ENCODE measurements at places on chromosomes 1 and 21.

- DNase-seq: no peak
Measured at GRCh38 chr1:90710579-90711536, 6.2 kb downstream of the BARHL2 start.

- no peak for DNase-seq
Measured at GRCh38 chr1:121566346-121566745, 381.6 kb downstream of the SRGAP2C start.

DNA sequence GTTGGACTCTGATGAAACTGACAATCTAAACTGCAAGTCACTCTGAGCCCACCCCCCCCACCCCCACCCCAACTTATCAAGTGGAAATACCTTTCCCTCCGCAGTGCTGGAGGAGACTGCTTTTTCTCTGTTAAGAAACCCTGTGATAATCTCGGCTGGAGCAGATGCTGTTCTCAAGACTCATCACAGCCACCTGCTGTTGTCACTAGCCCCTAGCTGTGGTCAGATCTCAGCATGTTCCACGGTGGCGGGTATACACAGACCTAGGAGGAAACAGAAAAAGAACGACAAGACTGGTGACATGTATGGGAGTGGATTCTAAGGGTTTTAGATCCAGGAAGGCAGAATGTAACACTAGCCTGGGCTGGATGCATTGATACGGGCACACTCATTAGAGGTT, 2.3 kb downstream of the ACTL8 start:
- DNase-seq: no peak

- no peak for DNase-seq
Measured at GRCh38 chr1:218324226-218324580, 20.9 kb upstream of the TGFB2 start.

DNA sequence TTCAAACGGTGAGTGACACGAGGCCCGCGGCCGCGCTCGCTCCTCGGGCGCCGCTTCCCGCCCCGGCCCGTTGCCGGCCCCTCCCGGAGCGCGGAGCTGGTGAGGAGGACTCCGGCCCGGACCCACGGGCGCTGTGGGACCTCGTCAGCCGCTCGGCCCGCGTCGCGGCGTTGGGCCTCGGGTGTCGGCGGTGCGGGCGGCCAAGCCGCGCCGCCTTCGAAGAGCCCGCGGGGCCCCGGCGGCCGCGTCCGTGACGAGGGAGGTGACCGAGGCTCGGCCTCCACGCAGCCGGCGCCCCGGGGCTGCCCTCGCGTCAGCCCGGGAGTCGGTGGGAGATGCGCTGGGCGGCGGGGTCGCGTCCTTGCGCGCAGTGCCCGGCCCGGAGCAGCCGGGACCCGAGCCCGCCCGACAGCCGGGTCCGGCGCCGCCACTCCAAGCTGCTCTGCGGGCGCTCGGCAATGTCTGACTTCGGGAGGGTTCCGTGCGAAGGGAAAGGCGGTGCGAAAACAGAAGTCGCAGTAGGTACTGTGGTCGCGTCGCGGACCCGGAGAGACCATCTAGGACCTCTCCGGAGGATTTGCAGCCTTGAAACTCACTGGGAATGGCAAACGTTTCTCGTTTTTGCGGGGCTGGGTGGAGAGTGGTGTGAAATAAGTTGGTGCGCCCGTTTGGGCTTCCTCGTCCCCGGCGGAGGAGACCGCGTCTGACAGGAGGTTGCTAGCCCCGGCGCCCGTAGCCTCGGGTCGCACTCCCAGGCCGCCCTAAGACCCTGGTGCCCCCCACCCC, 829 bp downstream of the SPEN start:
- DNase-seq: no peak

DNA sequence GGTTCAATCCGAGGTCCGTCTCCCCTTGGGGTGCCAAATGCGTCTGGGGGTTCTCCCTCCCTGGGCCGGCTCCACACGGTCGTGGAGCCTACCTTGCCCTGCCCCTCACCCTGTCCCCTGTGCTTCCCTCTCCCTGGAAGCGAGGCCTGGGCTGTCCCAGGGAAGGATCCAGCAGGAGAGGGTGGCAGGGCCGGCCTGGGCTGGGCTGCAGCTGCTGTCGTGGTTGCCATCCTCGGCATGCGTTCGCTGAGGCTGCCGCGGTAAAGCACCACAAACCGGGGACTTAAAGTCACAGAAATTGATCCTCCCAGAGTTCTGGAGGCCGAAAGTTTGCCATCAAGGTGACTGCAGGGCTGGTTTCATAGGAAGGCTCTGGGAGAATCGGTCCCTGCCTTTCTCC, 123.0 kb upstream of the TMPRSS2 start:
- DNase-seq: no peak

DNA sequence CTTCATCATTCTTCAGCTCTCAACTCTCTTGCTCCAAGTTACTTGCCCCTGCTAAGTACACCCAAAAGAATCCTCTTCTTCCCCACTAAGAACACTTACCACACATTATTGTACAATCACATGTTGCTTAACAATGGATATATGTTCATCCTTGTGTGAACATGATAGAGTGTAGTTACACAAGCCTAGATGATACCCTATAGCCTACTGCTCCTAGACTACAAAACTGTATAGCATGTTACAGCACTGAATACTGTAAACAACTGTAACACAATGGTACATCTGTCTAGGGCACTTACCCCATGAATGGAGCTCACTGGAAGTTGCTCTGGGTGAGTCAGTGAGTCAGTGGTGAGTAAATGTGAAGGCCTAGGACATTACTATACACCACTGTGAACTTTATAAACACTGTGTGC, 77.4 kb downstream of the RERE start:
- no peak for DNase-seq

- no peak for DNase-seq
Measured at GRCh38 chr1:85411567-85412305, 53.2 kb downstream of the DDAH1 start.

GRCh38 chr21:16418642-16419041, 688.9 kb downstream of the USP25 start:
- no peak for DNase-seq
